ENCODE measurements at places on chromosomes 7 and 10. TPM values are rescaled to one million over a fixed set of nuclear protein-coding genes. Genes with fewer than 3 reads are reported as not detected.

Gene TMEM273
- 7.9 TPM for total RNA-seq

Gene CFAP70
- 2.6 TPM for total RNA-seq

Gene SGCE
- total RNA-seq = 1.5 TPM

Gene ACADSB
- 23.8 TPM for total RNA-seq

- no peak for DNase-seq
Observed at GRCh38 chr10:3750854-3751253, 34.2 kb downstream of the KLF6 start.

DNA sequence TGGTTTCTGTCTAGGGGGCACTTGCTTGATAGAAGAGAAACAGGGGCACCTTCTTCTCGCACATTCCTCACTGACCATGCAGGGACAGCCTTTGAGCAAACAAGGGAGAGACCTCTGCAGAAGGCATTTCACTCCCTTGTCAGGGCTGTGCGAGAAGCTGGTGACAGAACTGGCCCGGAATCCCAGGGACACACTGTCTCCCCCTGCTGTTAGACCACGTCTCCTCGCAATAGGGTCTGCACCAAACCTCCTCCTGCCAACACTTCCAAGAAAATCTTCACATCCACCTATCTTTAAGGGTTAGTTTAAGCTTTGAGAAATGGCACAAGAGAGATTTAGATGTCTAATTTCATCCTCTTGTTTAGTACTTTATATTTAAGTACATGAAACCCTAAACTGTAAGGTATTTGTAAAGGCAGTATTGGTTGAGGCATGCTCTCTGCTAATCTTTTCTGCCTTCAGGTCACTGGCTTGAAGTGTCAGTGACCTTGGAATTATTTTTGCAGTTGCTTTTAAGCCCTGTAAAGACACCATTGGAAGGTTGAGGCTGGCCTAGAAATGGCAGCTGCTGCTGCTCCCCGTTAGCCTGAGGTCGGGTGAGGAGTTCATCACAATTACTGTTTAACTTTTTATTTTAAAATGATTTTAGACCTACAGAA is 37.0 kb downstream of the RBM20 start:
- no peak for DNase-seq

- no peak for DNase-seq
Observed at GRCh38 chr10:1561731-1562337, 175.5 kb downstream of the ADARB2 start.

DNA sequence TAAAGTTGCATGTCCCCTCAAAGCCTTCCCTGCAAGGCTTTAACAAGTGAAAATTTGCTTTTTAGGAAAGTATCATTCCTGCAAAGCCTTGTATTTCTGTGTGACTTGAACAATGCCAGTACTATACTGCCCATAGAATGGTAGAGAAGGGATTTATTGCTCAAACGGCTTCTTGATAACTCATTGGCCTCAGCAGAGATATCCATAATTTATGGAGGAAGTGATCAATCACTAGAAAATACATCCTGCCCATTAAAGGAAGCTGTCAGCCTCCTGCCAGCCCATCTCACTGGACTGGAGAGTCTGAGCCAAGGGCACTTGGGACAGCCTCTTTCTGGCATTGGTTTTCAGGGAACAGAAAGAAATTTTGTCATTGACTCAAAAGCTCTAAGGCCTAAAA is 152.6 kb downstream of the XPNPEP1 start:
- no peak for DNase-seq

DNA sequence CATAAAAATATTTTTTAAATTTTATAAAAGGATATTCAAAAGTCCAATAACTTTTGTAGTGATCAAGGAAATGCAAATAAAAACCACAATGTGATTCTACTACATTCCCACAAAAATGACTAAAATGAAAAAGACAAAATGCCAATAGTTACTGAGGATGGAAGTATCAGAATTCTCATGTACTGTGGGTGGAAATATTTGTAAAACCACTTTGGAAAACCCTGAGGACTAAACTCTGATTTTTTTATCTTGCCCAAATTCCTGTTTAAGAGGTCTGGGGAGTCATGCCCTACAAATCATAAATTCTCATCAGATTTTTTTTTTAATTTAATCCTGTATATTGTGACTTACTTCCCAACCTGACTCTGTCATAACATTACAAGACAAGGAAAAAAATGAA is 9.8 kb upstream of the SEMA3D start:
- DNase-seq = no peak

All from CD4-positive, CD25-positive, alpha-beta regulatory T cell (primary cell).